ENCODE measurements at places on chromosomes 6 and 20.

DNA sequence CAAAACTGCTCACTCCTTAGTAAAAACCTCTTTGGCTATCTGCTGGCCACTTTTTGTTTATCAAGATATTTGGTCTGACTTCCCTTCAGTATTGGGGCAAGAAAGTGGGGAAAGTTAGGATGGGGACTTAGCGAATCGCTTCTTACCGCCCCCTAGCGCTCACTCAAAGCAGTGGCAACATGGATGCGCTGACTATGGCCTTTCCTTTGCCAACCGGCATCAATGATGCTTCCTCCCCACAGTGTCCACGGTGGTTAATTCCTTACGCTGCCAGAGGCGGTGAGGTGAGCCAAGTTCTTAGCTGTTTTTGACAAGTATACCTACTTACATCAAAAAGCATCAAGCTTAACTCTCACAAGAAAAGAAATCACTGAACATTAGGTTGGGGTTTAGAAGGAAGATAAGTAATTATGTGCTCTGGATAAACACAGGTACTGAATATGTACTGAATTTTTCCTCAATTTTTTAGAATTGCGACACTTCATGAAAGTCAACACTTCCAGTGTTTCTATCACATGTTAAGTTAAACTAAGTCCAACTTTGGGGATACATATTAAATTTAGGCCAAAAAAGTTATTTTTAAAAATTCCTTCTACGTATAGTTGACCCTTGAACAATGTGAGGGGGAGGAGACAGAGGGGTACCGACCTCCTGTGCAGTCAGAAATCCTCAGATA, 86.7 kb downstream of the GMDS start:
- no peak for DNase-seq

DNA sequence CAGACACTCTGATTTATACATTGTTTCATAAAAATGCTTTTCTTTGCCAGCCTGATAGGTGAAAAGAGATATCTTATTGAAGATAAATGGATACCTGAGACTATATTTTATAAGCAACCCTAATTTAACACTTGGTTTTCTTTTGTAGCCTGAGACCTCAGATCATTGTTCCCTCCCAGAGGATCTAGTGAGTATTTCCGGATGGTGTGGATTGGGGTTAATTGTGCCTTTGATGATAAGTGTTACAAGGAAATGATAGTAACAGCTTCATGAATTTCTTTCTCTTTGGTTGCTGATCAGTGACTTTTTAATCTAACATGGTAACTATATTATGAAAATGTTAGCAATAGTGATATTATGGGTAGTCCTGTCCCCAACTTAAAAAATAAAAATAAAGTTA, 30.4 kb downstream of the KDM1B start:
- DNase-seq, result no peak

- DNase-seq, result no peak
These were observed 113.9 kb downstream of the RIN2 start for GRCh38 chr20:19872001-19872400.

DNA sequence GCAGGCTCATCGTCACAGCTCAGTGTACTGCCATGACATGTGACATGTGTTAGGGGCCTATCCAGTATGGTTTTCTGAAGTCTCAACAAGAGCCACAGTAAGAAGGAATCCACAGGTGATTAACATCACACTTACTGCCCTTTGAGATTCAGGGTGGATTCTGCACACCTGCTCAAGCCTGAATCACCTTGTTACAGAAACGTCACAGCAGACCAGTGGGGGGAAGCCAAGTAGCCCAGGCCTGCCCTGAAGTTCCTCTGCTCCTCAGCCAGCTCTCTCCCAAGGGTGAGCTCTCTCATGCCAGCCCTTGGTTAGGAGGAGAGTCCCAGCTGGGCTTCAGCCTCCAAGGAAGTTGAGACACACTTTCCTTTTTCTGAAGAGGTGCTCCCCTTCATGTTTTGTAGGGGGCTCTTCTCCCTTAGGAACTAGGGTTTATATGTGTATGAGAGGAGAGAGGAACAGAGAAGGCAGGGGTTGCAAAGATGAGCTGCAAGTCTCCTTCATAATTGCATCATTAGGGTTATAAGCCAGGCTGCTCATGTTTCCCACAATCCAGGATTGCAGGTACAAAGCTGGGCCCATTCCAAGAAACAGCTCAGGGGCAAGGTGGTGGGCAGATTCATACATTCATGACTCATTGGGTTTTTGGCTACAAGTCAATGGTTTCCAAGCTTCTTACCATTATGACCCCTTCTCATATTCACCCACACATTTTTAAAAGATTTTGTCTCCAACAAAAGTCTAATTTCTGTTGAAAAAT, 11.6 kb downstream of the GSS start:
- DNase-seq, result no peak

DNA sequence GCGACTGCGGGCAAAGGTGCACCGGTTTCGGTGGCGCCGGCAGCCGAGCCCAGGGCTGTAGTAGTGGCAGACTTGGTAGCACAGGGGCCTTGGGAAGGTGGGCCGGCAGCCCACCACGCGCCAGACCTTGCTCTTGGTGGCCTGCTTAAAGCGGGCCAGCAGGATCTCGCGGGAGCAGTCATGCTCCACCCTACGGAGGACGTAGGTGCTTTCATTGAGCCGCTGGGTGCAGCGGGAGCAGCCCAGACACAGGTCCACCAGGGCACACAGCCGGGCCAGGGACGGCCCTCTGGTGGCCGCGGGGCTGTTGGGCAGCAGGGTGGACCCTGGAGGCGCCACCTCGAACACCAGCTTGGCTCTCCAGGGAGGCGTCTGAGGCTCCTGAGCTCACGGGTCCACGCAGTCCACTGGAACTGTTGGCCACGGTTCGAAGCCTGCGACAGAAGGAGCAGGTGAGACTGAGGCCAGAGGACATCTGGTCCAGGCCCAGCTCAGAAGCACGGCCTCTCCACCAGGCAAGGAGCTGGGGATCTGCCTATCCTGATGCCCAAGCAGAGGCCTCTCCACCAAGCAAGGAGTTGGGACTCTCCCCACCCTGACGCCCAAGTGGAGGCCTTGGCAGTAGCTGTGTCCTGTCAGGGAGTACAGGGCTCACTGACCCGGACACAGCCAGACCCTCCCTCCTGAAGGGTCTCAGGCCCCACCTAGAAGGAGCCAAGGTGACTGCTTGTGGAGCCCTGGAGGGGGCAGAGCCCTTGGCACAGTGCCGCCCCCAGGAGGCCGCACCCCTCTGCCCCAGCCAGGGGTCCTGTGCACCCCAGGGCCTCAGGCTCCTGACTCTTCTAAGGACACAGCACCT, 1.0 kb downstream of the HELZ2 start:
- no peak for DNase-seq

GRCh38 chr6:108521616-108522107, 39.1 kb upstream of the FOXO3 start:
- no peak for DNase-seq

DNA sequence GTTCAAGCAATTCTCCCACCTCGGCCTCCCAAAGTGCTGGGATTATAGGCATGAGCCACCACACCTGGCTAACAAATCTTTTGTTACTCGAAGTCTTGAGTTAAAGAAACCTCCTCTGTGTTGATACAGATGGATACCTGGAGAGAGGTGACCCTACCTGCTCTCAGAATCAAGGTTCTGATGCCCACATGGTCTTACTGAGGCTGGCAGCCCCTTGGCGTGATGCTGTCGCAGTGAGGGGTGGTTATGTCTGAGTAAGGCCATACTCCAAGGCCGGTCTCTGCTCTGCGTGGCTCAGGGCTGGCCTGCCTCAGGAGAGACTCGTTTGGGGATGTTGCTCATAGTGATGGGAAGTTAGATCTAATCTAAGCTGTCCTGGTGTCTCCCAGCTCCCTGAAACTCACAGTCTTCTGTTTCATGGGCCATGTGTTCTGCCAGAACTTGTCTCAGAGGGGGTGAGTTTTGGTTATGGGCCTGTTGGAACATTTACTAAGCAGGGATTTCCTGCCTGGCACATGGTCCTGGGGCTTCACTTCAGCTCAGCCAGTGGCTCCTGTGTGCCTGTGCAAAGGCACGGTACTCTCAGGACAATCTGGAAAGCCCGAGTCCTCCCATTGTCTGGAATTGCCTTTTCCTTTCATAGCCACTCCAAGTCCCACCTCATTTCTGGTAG, 17.5 kb upstream of the TRAF3IP2 start:
- no peak for DNase-seq

DNA sequence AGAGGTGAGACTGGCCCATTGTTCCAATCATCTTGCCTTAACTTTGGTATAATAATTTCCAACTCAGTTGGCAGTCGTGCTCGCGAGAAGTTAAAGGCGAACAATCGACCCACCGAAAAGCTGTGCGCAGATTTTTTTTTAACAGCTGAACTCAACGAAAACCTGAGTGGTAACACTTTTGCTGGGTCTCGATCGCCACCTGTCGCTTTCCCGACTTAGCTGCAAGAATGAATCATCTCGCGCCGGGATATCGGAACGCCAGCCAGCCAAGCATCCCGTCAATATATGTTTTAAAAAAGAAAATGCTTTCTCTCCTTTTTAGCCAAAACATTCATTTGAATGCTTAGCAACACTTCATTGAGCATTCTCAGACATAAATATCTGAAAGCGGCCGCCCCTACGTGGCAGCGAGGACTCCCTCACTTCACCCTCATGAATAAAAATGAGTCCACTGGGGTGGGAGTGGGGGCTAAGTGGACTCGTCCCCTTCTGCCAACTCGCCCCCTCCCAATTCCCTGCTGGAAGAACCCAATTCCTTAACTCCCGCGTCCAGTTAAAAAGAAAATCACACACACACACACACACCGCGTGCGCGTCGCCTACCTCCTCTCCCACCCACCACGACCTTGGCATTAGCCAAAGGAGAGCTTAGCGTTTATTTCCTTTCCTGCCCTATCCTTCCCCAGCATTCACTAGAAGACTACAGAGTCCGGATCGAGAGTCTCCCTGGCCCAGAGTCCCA, 1.5 kb downstream of the COL12A1 start:
- DNase-seq, result no peak

DNA sequence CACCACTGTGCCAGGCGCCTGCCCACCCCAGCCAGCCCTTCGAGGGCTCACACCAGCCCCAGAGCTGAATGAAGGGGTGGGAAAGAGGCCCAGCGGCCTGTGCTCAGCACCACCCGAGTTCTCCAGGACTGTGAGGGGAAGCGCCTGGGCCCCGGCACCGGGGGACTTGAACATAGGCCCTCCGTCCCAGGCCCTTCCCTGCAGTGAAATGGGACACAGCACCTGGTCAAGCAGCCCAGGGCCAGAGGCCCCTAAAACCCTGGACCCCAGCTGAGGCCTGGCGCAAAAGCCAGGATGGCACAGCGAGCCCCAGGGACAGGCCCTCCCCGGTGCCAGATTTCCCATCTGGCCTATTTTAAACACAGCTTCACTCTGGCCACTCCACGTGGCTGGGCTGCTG, 4.0 kb downstream of the KCNQ2 start:
- no peak for DNase-seq

DNA sequence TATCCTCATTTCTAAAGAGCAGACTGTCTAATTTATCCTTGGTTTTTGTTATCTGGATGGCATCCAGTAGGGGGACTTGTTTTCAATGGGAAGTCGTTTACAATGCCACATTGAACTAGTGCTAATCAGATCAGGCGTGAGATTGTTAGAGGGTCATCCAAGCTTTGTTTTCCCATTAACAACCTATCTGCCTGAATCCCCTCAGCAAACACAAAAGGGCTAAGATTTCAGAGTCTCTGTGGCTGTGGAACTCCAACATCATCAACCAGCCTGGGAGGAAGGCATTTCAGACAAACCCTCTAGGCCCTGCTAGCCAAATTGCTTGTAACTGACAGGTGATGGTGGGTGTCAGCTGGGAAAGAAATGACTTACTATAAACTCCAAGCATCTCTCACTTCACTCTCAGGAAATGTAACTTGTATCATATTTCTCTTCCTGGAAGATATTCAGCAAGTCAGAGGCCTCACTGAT, 47.7 kb downstream of the COL19A1 start:
- DNase-seq, result no peak

DNA sequence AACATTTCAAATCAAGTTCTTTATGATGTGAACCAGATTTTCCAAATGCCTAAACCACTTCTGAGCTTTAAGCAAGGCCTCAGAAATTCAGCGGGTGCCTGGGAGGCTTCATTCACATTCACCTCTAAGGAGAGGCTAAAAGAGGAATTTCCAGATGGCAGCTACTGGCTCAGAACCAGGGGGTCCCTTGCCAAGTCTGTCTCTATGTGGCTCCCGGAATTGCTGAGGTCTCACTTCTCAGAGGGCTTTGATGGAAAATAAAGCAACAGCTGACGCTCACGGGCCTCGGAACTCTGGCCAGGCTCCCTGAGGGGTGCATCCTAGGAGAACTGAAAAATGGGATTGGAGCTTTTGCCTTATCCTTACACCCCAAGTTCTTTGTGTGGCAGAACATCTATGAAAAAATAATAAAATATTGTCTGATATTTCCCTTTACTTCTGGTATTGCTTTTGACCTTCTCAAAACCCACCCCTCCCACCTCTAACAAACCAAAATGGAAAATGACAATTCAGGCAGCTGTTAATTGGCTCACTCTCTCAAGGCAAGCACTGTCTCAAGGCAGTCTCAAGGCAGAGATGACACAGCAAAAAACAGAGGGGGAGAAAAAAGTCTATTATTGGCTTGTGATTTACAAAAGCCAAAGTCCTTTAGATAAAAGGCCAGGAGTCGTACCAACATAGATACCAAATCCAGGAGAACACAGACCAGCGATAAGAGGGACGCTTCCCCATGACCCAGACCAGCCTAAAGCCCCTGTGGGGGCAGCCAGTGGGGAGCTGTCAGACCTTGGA, 21.8 kb upstream of the LRRN4 start:
- no peak for DNase-seq

- no peak for DNase-seq
These were observed 146.7 kb upstream of the CDH4 start for GRCh38 chr20:61105395-61105794.

GRCh38 chr6:156994215-156995076, 217.3 kb downstream of the ARID1B start:
- no peak for DNase-seq

GRCh38 chr6:144898741-144899140, 613.6 kb downstream of the UTRN start:
- DNase-seq, result no peak

Measured in T-helper 22 cell (primary cell).